ENCODE measurements at places on chromosomes 11 and 22.

DNA sequence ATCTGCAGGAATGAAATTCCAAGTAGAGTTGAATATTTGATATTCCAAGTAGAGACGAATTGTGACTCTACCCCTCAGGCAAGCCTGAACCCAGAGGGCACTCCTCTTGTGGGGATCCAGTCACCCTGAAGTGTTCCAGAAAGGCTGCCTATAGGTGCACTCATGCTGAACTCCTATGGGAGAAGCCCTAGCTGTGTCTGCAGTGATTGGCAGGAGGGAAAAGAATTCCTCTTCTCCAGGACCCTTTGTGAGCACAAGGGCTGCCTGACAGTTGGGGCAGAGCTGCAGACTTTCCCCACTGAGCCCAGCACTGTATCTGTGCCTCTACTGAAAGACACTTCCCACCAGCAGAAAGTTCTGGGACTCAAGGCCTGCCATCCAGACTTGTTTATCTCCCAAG lies 35.0 kb downstream of the BBOX1 start:
- no peak for DNase-seq

GRCh38 chr22:28379075-28379779 lies 300.4 kb downstream of the TTC28 start:
- DNase-seq = no peak

DNA sequence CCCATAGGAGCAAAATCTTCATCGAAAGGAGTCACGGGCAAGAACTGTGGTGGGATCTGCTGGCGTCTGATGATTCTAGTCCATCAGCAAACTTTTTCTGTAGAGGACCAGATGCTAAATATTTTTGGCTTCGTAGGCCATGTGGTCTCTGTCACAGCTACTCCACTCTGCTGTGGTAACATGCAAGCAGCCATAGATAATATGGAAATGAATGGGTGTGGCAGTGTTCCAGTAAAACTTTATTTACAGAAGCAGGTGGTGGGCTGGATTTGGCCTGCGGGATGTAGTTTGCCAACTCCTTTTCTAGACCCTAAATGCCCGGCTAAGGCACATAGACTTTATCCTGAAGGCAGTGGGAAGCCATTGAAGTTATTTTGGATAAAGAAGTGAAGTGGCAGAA lies 32.9 kb downstream of the BMAL1 start:
- DNase-seq = no peak

GRCh38 chr11:2114430-2115241 lies 24.6 kb downstream of the IGF2 start:
- DNase-seq = no peak

GRCh38 chr11:71119656-71120269 lies 132.6 kb downstream of the SHANK2 start:
- no peak for DNase-seq

GRCh38 chr11:129840236-129840635 lies 24.6 kb downstream of the TMEM45B start:
- DNase-seq = no peak

- DNase-seq = no peak
Measured at GRCh38 chr22:27988704-27989103, 69.6 kb upstream of the PITPNB start.

- DNase-seq = no peak
Measured at GRCh38 chr22:32695451-32695891, 106.0 kb upstream of the TIMP3 start.

DNA sequence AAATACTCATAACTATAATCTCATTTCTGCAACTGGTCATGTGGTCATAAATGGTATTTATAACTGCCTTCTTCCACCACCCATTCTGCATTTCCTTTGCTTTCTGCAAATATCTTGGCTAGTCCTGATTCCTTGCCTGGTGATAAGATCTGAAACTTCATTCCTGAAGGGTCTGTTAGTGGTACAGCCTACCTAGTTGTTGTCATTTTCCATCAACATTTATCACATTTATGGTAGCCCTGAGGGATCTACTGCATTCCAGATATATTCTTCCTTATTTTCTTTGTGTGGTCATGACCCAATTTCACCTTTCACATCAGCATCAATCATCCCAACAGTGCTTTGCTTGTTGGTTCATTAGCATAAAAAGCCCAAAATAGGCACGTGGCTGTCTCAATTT lies 50.1 kb downstream of the DDX6 start:
- no peak for DNase-seq

DNA sequence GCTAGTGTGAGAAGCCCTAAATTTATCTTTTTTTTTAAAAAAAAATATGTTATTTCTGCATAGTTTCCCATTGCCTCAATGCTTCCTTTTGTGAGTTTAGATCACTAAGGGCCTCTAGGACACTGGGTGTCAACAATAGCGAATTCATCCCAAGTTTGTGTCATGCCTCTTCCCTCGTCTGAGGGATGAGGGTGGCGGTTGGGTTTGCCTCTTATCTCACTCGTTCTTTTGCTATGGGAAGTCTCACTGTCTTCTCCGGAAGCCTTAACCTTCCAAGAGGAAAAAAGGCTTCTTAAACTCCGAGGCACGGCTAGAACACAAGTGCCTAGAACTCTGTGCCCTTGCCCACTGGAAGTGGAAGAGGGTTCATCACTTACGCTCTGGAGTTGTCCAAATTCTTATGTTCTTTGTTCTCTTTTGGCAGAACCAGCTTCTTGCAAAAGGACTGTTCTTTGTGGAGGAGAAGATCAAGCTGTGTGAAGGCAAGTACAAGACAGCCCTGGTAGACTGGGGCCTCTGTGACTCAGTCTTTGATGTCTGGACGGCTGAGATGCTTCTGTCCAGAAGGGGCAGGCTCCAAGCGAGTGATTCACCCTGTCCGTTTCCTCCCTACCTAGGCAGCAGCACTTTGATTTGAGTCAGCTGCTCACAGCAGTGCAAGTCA lies 78.5 kb downstream of the TRAF6 start:
- DNase-seq = no peak

DNA sequence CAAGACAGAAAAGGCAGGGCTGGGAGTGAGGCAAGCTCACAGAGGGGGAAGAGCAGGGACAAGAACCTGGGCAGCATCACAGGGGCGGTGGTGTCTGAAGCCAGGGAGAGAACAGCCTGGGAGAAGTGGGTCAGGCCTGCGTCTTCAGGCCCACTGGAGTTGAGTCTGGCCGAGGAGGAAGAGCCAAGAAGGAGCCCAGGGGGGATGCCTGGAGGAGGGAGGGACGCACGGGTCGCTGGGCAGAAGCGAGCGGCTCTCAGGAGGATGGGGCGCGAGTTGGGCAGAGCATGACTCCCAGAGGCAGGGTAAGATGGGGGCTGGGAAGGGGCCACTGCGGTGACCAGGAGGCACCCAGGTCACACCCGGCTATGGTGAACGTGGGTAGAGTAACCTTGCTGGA lies 18.5 kb downstream of the LRFN4 start:
- no peak for DNase-seq

DNA sequence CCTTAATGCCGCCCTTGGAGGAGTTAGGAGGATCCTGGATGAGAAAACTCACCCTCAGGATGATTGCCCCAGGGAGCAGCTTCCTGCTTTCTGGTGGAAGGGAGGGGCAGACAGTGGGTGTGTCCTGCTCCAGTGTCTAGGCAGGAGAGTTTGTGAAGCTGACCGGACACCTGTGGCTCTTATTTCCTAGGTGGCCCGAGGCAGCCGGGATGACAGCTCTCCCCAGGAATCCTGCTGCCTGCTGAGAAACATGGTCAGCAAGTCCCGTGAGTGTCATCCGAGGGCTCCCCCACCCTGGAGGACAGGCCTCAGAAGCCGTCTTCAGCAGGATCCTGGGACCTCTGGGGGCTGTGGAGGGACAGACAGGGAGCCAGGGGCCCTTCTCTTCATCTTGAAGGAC lies 50.4 kb downstream of the ST3GAL4 start:
- DNase-seq = no peak

GRCh38 chr22:37417264-37417663 lies 10.0 kb downstream of the ELFN2 start:
- DNase-seq = no peak

DNA sequence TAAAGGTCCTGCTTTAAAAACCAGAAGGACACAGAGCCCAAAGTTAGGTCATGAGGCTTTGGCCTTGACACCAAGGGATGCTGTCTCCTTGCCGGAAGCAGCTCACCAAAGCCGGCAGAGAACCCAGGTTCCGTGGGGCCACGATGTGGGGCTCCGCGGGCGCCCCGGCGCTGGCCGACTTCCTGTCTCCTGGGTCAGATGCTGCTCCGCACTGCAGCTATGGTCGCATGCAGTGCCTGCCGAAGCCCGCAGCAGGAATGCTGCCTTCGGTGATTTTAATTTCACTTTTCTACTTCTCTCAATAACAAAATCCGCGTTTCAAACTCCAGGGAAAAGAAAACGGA lies 454 bp upstream of the OTUB1 start:
- peak; percentile 53 for DNase-seq

- no peak for DNase-seq
Measured at GRCh38 chr11:93623179-93623578, 38.3 kb upstream of the CEP295 start.

DNA sequence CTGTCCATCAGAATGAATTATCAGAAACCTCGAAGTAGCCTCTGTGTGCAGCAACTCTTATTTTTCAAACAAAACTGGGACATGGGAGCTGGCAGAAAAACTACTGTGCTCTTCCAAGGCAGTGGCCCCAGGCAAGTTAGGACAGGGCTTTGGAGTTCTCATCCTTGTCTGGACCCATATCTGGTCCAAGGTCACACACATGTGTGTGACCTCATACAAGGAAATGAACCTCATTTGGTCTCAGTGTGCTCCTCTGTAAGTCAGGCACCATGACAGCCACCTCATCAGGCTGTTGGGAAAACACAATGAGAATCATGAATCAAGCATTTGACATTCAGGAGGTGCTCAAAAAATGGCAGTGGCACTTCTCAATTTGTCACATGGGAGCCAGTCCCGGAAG lies 25.8 kb downstream of the LARGE1 start:
- DNase-seq = no peak

- no peak for DNase-seq
Measured at GRCh38 chr11:45502226-45502545, 163.2 kb downstream of the CHST1 start.

GRCh38 chr11:35274909-35275785 lies 136.2 kb downstream of the CD44 start:
- no peak for DNase-seq

- DNase-seq = no peak
Measured at GRCh38 chr22:48821346-48821690, 1006.4 kb downstream of the BRD1 start.

DNA sequence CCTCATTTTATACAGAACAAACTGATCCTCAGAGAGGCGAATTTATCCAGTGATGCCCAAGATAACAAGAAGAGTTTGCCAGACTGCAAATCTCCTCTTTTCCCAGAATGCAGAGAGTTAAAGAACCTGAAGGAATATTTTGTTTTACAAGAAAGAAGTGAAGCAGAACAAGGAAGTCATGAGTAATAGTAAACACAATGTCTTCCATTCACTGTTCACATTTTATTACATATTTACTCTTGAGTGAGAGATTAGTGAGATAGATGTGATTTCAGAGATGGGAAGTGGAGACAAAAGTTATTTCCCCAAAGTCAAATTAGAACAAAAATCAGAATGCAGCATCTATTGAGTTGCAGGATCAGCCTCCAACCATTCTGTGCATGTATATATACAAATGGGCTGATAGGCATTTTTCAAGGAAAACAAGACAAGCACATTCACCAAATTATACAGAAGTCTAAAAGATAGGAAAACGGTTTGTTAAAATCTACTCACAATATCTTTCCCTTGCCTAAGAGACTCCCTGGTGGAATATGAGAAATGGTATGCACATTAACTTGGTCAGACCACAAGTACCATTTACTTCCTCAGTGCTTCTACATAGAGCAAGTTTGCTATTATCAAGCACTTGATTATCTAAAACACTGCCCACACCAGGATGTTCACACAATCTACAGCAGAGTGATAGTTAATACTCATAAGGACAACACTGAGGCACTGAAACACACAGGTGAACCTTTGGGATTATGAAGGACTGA lies 12.0 kb downstream of the GUCY1A2 start:
- no peak for DNase-seq

GRCh38 chr11:22192642-22193347 lies at the start of gene ANO5:
Gene ANO5, plus strand, starts transcription at chr11:22193085. Its CDS starts 408 bp downstream, at chr11:22193493.
- no peak for DNase-seq

DNA sequence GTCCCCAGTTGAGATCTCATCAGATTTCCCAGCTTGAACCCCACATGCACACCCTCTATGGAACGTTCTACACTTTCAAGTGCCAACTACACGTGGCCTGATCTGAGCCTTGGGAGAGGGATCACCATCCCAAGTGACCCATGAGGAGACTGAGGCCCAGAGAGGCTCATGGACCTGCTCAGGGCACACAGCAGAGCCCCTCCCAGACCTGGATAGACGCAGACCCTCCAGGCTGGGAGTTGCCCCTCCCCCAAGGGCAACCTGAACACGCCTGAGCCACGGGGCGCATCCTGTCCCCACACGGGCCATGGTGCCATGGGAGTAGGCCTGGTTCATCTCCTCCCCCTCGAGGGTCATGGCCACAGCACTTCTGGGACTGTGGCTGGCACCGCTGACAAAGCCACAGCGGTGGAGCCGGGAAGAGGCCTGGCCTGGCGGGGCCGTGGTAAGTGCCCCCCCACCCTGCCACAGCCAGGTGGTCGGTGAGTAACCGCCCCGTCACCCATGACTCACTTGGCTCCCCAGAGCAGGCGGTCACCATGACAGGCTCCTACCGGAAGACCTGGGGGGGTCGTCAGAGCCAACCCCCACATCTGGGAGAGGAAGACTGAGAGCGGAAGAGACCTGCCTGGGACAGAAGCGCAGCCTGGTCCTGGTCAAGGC lies 8.1 kb downstream of the WNT7B start:
- no peak for DNase-seq

DNA sequence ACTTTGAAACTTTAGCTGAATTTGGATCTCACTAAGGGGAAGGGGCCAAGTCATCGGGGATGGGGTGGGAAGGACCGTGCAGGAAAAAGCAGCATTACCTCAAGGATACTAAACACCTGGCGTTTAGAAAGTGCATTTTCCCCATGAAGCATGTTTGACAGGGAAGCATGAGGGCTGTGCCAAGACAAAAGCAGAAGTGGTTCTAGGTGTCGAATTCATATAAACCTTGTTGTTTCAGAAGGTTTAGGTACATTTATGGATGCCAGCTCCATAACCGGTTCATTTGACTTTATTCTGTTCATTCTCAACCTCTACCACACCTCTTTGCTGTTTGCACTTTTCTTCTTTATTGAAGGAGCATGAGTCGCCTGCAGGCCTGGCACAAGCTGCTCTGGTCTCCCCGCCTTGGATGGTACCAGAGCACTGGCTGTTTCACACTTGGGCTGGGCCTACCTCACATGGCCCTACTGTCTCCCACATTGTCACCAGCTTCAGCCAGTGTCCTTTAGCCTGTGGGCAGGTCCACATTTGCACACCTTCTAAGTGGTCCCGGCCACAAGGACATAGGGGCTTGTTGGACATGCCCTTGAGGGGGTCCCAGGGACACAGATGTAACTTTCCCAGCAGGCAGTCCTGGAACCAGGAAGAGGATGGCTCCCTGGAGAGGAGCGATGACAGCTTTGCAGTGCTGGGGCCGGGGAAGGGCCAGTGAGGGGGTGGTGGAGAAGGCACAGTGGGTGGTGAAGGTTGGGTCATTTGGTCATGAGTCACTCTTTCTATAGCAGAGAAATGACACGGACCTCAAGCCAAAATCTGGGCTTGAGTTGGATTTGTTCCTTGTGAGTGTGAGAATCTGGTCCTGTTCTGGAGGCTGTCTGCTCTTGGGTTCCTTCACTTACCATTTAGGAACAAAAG lies 3.2 kb upstream of the ST14 start:
- no peak for DNase-seq
